NCI-H1417 (cell line): ENCODE measurements at places on chromosomes 1 and 21.

DNA sequence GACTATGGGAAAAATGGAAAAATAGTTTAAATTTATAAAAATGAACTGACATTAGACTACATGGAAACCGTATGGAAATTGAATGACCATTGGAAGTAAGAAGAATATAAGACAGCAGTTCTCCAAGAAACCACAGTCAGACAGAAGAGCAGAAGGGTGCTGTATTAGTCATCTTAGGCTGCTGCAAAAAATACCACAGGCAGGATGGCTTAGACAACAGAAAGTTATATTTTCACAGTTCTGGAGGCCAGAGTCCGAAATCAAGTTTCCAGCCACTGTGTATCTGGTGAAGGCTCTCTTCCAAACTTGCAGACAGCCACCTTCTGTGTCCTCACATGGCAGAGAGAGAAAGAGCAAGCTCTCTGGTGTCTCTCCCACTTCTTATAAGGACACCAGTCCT lies 175.2 kb downstream of the DSCAM start:
- no peak for DNase-seq

- no peak for DNase-seq
Measured at GRCh38 chr1:37865348-37866120, 6.1 kb upstream of the MTF1 start.

DNA sequence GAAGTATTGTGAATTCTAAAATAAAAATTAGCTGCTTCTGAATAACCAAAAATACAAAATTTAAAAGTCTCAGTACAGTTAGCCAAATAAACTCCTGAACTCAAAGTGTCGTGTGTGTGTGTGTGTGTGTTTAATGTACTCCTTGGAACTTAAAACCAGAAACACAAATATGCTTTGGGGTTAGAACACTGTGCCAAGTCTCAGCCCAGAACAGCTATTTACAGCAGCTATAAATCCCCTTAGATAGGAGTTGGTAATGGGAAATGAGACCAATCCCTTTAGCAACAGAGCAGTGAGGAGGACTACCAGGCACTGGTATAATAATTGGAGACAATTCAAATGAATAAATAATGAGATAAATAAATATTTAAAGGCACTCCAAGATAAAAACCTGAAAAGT lies 83.1 kb downstream of the PATJ start:
- DNase-seq, result no peak

DNA sequence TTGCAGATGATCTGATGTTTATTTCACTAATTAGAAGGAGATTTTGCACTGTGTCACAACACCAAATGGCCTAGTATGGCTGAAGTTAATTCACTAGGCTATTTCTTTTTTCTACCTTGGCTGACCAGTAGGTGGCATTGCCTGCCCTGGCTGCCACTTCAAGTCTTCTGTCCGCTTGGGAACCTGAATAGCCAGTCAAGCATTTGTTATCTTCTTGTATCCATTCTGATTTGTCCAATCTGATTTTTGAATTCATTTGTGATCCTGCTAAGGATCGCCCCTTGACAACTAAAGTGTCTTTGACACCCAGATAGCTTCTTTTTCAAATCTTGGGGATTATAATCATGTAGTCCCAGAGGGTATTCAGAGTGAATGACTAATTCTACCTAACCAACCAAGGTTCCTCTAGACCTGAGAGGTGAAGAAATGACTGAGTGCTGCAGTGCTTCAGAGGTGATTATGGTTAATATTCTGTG lies 99.4 kb downstream of the GIPC2 start:
- peak; percentile 29 for DNase-seq

- no peak for DNase-seq
Measured at GRCh38 chr1:208850442-208850841, 606.3 kb upstream of the PLXNA2 start.

DNA sequence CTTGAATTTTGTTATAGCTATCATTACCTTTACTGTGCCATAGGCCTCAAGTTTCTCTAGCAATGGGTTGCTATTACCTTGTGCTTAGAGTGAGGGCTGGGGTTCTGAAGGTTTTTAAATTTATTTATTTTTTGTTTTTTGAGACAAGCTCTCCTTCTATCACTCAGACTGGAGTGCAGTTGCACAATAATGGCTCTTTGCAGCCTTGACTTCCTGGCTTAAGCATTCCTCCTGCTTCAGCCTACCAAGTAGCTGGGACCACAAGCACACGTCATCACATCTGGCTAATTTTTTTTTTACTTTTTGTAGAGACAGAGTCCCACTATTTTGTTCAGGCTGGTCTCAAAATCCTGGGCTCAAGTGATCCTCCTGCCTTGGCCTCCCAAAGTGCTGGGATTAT lies 41.5 kb downstream of the SNX27 start:
- no peak for DNase-seq

DNA sequence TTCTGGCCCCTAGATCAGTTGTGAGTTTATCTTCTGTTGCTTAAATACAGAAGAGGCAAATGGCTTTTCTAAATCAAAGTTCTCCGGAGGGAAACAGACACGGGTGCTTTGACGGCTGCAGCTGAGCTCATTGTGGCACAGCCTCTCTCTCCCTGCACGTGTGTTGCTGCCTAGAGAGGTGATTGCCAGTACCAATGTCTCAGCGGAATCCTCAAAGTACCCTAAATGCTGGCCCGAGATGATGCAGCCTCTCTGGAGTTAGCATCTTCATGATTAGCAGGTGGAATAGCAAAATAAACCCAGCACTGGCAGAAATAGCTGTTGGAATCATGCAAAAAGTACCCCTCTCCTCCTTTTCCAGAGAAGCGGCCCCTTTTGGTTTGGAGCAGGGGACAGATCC lies 192.2 kb downstream of the PRDM2 start:
- peak; percentile 47 for DNase-seq

DNA sequence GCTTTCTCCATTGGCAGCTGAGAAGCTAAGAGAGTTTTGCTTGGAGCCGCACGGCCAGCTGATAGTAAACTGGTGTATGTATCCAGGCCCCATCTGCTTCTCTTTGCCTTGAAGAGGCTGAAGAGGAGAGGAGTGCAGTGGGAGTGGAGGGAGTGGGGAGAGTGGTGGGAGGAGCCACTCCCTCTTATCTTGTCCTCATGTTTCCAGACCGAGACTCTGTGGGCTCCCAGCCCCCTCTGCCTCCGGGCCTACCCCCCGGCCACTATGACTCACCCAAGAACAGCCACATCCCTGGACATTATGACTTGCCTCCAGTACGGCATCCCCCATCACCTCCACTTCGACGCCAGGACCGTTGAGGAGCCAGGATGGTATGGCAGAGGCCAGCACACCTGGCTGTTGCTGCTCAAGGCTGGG lies 6.0 kb upstream of the LRRC71 start:
- no peak for DNase-seq

- no peak for DNase-seq
Measured at GRCh38 chr1:229430761-229431283, 3.1 kb downstream of the ACTA1 start.

DNA sequence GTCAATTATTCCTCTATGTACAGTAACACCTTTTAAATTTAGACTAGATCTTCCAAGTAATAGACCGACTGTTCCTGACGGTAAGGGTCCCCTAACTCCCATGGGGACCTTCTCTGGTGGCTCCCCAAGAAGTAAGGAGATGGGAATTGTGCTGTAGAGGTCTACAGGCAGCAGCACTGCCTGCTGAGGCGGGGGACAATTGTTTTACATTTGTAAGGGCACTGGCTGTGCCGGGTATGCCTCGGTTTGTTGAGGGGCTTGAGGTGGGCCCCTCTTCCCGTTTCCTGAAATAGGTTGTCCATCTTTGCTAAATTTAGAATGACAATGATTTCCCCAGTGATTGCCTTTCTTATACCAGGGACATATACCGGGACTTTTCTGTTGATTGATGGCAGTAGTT lies 13.1 kb upstream of the L1TD1 start:
- DNase-seq, result no peak

- DNase-seq, result no peak
Measured at GRCh38 chr21:38441153-38441552, 57.1 kb downstream of the ERG start.
